Muscle of back (tissue), 13 donors: ENCODE measurements at places on chromosomes 2 and 18. TPM values are rescaled to one million over a fixed set of nuclear protein-coding genes. Genes with fewer than 3 reads are reported as not detected.
A peak's percentile ranks its signal among the peaks of the same experiment; 100 is the strongest.

DNA sequence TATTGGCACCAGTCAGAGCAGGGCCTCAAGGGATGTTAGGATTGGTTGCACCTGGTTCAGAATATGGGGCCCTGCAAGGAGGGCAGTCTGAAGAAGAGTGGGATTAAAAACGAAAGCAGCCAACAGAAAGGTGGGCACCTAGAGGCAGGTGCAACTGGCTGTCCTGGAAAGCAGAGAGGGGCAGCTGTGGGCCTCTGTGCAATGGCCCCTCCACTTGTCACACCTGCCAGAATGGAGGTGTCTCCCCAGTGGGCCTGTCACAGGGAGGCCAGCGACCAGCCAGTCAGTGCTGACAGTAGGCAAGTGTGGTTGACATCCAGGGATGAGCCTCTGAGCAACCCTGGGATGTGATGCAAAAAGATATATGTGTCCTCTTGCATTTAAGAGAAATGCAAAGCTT is 37.7 kb downstream of the INPP4A start:
- no peak for DNase-seq

DNA sequence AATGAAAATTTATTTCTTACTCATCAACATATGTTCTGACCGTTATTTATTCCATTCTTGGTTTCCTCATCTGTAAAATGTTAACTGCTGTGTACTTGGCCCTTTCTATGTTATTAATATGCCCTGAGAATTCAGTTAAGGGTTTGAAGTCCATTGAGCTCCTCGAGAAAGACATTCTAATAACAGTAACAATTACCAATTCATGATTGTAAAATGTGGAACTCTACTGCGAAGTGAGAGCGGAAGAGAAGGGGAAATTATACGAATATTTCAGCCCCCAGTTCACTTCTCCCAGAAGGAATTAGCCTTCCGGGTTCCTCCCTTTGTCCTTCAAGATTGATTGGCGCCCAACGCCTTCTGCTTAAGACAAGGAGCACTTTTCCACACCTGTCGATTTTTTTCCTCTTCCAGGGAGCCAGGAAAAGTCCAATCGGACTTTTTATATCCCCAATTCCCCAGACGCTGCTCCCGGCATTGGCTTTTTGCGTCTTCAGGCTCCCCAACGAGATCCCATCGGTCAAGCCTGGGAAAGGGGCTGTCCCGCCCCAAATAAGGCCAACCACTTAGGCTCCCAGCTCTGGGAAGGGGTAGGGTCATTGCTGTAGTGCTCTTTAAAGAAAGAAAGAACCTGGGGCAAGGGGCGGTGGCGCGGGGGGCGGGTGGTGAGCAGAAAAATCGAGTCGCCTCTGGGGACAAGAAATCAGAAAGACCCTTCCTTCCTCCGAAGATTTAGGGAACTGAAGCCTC is 1.6 kb downstream of the DSC2 start:
- DNase-seq = peak; percentile 15

The GALNT5 gene
- polyA plus RNA-seq = 3.2 TPM

DNA sequence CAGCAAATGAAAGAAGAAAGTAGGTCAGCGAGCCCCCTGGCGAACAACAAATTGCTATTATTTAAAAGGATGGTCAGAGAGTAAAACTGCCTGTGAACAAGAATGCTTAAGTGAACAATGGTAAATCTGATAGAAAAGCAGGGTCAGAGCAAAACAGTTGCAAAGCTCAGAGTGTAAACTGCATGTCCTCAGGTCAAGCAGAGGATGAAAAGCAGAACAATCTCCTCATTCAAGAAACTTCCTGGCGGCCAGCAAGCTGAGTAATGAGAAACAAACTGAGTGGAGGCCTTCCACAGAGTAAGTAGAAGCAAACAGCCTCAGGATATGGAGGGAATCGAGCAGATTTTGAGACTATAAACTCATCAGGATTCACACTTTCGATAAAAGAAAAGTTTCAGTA is 117.9 kb downstream of the PPP1R1C start:
- no peak for DNase-seq

The SNRNP200 gene
- 98.1 TPM for polyA plus RNA-seq

The APCDD1 gene
- 84.4 TPM for polyA plus RNA-seq

The DUSP19 gene
- polyA plus RNA-seq = 2.0 TPM

The FAM124B gene
- polyA plus RNA-seq = 8.4 TPM

DNA sequence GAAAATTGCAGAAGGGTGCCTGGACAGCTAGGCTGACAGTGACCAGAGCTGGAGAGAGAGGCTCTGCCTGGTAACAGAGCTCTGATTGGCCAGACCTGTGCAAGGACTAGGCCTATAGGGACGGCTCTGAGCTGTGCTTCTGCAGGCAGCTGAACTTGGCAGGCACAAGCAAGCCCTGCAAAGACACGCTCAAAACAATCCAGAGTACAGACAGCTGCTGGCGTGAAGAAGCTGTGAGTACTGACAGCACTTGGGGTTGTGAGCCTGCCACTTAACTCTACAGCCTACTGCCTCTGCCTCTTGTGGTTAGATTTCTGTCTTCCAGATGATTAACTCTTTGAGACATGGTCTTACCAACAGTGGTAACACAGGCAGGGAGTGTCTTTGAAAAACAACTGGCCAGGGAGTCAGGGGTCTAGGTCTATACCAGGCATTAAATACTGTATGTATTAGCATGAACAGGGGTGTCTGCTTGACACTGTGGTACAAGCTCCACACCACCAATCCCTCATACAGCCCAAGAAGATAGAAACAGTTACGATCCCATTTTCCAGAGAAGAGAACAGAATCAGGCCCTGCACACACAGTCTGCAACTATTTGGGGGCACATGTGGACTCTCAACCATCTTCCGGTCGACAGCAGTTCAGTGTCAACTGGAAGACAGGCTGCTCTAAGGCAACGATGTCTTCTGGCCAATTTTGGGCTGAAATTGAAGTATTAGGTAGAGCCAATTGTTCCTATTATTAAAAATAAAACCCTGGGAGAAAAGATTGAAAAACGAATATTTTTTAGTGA is 568.4 kb downstream of the TNS1 start:
- DNase-seq = peak; percentile 96

The CNDP1 gene
- not detected for polyA plus RNA-seq

DNA sequence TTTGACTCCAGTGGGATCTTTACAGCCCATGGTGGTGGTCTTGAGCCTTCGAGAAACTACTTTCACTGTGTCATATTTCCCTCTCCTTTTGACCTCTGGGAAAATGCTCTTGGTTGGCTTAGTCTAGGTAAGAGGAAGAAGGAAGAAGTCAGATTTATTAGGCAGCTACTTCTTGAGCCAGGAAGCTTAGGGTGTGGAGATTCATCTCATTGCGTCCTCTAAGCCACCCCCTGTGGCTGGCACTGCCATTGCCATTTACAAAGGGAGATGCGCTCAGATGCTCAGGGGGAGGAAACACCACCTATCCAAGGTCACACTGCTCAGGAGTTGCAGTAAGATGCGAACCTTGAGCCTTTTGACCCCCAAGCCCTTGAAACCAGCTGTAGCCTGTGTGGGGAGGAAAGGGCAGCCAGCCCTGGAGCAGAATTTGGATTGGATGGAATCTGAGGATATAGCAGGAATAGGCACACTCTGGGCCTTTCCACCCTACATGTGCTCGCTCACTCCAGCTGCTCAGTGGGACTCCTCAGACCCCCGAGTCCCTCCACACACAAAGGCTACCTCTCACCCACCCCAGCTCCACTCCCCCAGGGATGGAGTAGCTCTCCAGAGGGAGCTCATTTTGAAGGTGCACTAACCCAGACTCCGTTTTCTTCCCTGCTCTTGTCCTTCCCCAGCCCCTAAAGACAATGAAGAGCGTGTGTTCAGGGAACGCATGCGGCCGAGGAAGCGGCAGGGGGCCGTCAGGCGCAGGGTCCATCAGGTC is 321.3 kb upstream of the EPAS1 start:
- no peak for DNase-seq

DNA sequence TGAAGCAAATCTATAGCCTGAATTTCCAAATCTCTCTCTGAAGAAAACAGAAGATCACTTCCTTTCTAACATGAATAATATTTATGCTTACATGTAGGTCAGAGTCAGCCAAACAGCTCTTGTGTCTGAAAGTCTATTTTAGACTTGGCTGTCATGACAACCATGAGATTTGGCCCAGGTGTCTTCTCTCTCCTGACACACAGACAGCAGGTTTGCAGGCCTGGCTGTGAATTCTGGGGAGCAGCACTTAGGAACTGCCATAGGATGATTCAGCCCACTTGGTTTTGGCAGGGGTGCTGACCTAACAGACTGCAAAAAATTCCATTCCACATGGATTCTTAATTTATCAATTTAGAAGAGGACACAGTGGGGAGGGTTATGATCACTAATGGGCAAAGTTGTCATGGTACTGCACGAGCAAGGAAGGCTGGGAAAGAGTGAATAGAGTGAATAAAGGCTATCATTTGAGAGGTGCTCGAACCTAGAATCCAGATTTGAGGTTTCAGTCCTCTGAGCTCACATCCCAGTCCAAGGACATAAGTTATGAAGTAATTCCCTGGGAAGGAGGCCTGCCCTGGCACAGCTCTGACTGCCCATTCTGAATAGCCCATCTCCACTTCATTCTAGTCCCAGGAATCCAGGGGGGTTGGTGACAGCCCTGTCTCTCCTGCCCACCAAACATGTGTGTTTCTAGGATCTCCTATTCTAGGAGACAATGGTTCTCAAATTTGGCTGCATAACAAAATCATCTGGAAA is 453.9 kb upstream of the TRIB2 start:
- peak; percentile 24 for DNase-seq

DNA sequence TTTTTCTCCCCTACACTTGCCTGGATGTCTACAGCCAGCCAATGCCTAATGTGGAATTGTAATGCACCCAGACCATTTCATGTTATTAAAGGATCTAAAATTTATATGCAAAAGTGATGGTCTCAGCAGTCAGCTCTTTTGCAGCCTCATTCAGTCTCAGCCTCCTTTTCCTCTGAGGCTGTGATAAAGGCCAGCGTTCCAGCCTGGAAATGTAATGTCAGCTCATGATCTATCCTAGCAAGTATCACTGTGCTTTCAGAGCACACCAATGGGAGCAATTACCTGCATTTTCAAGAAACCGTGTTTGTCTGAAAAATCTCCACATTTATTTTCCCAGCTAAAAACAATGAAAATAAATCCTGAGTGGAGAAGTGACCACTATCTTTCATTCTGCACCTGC is 274.6 kb downstream of the CDH20 start:
- no peak for DNase-seq

The FBXO15 gene
- 0.39 TPM for polyA plus RNA-seq

- DNase-seq = no peak
Observed at GRCh38 chr2:231542136-231542535, 11.9 kb upstream of the NMUR1 start.

- peak; percentile 2 for DNase-seq
Observed at GRCh38 chr2:210913461-210913860, 357.1 kb downstream of the CPS1 start.

DNA sequence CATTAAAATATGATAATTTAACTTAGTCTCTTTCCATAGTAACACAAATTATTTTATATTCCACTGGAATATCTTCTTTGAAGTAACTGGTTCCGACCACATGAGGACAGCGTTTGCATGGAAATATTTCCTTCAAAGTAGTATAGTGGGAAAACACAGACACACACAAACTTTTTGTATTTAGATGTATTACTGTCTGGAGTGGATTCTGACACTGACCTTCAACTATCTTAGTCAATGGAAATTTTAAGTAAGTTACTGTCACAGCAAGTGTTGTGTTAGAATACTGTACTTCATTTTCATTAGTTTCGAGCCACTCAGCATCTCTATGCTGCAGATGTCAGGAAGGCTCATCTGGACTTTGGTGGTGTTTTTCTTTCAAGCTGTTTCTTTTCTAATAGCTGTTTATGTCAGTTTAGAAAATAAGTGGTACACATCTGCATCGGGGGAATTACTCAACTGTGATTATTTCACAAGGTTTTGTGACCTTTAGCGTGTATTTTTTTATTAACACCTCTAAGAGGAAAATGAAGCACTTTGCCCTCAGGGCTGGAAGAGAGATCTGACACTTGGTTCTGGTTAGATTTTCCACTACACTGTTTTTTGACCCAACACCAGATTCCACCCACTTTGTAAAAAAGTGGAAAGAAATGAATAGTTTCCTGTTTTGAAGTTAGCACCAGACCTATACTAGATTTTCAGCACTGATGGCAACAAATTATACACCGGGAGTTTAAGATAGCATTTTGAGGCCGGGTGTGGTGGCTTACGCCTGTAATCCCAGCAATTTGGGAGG is 18.9 kb upstream of the THOC1 start:
- DNase-seq = no peak

The DSG2 gene
- polyA plus RNA-seq = 7.2 TPM

The PDCD1 gene
- 0.29 TPM for polyA plus RNA-seq

- no peak for DNase-seq
Observed at GRCh38 chr18:10226971-10227370, 227.5 kb upstream of the APCDD1 start.

DNA sequence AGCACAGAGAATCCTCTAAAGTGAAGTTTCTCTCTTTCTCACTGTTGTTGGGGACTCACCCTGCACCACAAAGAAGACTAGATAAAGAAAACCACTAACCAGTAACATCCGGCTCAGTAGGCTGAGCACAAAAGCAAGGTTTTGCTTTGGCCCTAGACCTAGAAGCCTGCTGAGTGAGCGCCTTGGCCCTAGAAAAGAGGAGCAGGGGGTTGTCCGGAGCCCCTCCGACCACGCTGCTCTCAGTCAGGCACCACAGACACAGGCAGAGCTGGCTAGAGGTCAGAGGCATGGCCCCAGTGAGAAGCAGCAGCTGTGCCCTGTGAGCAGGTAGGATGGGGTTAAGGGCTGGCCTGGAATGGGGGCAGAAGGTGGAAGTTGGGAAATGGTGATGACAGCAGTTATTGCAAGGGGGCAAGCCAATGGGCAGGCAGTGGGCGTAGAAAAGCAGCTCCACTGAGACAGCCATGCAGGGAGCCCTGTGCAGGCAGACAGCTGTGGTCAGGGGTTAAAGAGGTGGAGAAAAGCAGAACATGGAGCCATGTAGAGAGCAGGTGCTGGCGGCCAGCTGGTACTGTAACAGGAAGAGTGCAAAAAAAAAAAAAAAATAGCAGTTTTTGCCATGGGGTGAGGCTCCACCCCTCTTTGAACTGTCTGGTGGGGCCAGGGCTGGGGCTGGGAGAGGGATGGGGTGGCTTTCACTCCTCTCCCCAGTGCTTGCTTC is 36.9 kb upstream of the SLC14A1 start:
- DNase-seq = peak; percentile 33

DNA sequence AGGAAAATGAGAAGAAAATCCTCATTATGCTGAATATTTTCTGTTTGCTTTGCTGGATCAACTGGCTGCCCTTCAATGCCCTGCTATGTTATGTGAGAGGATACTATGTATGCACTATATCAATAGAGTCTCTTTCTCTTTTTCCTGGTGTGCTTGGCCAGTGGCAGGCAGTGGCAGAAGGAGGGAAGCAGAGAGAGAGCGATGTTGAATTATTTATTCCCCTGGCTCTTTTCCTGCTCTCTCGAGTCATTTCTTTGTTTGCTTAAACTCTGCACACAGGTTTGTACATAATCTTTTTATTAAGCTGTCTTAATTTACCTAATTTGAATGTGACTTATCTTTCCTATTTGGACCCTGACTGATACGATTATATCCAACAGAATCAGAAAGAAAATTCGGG is 1727.3 kb downstream of the SUCLG1 start:
- DNase-seq = no peak

The TRIM43 gene
- polyA plus RNA-seq = not detected

DNA sequence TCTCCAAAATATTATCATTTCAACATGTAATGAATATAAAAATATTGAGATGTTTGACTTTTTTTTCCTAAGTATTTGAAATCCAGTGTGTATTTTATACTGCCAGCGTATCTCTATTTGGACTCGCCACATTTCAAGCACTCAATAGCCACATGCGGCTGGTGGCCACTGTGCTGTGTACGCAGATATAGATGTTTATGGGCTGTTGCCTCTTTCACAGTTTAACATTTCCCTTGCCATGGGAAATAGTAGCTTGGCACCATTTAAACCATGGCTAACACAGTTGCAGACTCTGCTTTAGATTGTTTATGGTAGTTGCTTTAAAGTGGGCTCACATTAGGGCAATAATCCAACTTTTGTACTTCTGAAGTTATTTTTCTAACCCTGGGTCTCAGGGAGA is 136.6 kb upstream of the ITGB6 start:
- DNase-seq = no peak
